Activated T-cell treated with anti-CD3 and anti-CD28 coated beads, Interleukin-2, amount 50 U/mL, for 1 hour (primary cell): ENCODE measurements at places on chromosomes 12 and 14.

DNA sequence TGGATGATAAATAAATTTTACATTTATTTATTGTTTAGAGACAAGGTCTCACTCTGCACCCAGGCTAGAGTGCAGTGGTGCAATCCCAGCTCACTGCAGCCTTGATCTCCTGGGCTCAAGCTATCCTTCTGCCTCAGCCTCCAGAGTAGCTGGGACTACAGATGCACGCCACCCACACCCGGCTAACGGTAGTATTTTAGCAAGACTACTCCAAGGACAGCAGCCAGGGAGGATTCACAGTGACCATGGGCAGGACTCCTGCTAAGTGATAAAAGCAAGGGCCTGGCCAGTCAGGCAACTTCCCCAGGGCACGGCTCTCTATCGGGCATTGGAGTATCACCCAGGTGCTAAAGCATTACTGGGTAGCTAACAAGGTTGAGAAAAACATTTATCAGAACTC, 55.4 kb downstream of the ARL6IP4 start:
- DNase-seq = no peak

DNA sequence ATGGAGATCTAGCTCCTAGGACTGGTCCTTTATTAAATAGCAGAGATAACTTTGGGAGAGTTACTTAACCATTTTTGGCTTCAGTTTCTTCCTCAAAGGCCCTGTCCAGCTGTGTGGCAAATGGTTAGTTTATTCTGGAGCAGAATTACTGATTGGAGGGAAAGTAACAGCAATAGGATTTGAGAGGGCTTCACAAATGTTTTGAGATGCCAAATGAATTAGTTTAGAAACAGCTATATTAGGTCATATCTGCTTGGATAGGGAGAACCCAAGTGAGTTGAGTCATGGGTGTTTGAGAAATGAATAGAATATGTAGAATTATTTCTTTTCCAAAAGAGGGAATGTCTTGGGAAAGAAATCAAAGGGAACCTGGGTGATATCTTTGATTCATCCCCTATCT, 17.5 kb downstream of the RASSF3 start:
- no peak for DNase-seq

DNA sequence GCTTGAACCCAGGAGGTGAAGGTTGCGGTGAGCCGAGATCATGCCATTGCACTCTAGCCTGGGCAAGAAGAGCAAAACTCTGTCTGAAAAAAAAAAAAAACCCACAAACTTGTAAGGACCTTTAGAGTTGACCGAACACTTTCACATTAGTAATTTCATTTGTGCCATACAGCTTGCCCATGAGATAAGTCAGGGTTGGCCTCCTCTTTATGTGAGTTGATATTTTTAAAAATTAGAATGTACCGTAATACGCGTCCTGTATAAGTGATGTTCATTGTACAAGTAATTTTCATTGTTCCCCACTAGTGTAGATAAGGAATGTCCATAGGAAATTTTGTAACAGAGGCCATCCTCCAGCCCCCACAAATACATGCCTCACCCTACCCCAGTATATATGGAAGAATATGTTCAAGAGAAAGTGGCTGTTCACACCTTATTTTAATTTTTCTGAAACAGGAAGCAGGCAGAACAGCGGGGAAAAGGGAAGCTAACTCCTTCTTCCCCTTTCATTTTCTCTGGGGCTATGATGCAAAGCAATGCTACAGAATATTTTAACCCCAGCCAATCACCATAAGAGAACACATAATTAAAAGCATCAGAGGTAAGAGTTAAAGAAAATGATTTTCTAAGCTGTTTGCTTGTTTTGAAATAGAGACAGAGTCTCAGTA, 31.9 kb upstream of the HIF1A start:
- no peak for DNase-seq

- DNase-seq = no peak
These were observed 13.3 kb downstream of the YBX3 start for GRCh38 chr12:10709808-10710207.

DNA sequence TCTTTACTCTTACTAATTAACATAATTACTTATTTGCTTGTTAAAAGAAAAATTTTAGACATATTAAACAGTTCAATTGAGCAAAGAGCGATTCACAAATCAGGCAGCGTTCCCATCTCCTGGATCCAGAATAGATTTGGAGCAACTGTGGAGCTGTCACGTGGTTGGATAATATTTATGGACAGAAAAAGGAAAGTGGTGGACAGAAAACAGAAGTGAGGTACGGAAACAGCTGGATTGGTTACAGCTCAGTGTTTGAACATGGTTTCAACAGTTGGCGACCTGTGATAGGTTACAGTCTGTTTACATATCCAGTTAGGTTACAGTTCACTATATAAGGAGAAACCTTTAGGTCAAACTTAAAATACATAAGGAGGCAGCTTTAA, 19.7 kb upstream of the FAM234B start:
- DNase-seq = no peak

DNA sequence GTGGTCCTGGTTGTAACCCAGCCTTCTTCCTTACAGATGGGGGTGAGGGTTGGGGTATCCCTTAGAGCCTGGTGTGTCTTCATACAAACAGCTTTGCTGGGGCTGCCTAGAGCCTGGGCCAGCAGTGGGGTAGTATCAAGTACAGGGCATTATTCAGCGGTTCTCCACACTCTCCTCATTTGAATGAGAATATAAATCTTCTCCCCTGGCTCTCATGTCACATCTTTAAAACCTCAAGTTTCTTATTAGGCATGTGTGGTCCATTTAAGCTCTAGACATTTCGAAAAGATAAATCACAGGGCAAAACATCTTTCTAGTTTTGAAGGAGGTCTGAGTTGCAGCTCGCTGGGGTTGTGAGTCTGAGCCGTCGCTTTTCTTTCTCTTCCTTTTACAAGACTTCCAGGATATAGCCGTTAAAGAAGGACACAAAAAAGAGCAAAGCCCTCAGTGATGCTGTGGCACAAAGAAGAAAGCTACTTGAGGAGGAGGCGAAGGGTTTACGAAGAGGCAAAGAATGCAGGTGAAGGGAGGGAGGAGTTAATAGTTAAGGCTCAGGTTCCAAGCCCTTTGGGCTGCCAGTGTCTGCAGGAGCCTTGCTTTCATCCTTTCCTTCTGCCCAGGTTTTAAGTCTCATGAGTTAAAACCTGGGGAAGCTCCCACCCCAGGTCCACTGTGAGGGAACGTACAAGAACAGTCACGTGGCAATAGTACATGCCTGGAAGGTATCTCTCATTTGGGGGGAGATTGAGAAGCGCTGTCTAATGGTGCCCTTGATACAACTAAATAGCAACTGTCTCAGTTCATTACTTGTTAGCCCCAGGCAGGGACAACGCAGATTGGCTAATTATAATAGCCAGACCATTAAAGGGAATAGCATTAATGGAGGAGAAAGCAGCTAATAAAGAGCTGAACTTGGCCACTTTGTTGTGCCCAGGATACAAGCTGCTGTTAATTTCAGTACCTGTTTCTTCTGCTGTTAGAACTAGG, 94.2 kb downstream of the ETV6 start:
- no peak for DNase-seq
